Stimulated activated CD8-positive, alpha-beta memory T cell treated with anti-CD3 and anti-CD28 coated beads, Interleukin-4, amount 100 ng/mL, for 1 hour (primary cell): ENCODE measurements at places on chromosomes 2 and 18.

- DNase-seq: no peak
These were observed 731 bp downstream of the NRXN1 start for GRCh38 chr2:51031021-51031780.

- DNase-seq: no peak
These were observed 474.9 kb downstream of the NRXN1 start for GRCh38 chr2:50556934-50557575.

GRCh38 chr18:3441290-3441689 is 8.7 kb upstream of the TGIF1 start:
- DNase-seq: no peak

DNA sequence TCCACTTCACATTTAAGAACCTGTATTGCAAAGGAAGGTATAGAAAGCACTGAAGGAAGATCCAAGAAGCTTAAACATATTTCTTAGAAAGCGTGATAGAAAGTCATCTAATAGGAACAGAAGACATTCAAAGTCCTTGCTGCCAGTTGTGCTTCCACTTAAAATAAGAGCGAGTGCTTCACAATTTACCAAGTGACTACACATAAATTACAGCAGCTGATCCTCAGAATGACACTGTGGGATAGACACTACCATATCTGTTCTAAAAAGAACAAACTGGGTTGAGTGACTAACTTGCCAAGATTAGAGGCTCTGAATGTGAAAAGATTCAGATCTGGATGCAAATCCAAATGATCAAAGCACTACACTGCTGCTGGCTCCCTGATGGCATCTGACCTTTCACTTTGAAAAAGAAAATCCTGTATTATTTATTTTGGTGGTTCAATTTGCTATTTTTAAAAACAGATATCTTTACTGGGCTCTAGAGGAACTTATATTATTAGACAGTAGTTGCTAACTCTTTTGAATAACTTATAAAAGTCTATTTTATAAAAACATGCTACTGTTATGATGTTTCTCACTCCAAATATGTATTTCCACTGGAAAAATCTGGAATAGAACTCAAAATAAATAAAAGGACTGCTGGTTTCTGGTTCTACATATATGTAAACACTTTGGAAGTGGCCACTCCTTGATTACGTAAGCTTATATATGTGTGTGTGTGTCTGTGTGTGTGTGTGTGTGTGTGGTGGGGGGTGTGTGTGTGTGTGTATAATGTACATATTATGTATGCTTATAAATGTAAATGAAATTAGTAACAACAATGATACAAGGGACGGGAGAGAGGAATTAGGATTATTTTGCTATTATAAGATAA is 57.4 kb downstream of the KIDINS220 start:
- DNase-seq: no peak

GRCh38 chr2:43676322-43677050 is at the start of gene C1GALT1C1L:
Gene C1GALT1C1L, minus strand, starts transcription at chr2:43676429. Its CDS starts 107 bp downstream, at chr2:43676322.
- DNase-seq: no peak

DNA sequence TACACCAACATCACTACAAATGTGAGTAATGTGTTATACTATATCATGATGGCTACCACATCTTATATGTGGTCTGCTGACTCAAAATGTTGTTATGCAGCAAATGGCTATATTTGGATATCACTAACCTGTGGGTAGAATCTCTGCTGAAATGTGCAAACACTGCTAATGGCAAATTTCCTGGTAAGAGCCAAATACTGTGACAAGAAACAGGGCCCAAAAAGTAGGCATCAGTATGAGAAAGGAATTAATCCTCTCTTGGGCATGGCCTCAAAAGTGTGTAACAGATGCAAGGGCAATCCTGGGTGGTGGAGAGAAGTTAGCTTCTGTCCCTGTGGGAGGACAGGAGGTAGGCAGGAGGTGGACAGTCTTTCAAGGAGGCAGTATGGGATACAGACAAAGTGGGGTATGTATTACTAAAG is 13.3 kb downstream of the ATF2 start:
- no peak for DNase-seq

DNA sequence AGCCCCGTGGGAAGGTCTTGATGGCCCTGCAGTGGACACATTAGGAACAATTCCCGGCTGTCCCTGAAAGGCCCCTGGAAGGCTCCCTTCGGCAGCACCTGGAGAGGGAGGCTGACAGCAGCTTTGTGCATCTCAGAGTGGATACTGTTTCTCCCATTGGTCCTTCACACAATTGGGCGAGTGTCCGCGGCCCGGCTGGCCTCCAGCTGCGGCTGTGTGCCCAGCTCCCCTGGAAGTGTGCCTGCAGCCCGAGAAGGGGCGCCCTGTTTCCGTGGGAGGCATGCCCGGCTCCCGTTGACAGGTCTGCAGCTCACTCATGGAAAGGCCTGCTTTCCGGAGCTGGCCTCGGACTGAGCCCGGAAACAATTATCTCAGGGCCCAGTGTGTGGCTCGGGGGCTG is 103.7 kb downstream of the LPIN1 start:
- no peak for DNase-seq

GRCh38 chr2:20624156-20624883 is 26.6 kb downstream of the HS1BP3 start:
- DNase-seq: no peak

DNA sequence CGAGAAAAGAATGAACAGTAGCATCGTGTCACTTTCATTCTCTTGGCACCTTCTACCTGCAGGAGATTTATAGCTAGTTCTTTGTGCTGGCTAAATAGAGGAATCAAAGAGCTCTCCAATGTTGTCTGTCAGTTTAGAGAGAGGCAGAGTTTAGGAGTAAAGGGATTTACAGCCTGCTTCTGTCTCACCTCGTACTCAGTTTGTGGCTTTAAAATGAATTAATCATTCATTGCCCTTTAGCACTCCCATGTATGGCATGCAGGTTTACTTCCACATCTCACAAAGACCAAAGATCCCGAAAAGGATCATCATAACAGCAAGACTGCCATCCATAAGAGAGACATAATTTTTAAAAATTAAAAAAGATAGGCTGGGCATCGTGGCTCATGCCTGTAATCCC is 42.4 kb upstream of the ATL2 start:
- no peak for DNase-seq
